ENCODE measurements at places on chromosomes 16 and 17.

GRCh38 chr17:17810084-17810894 lies 26.5 kb downstream of the SREBF1 start:
- no peak for DNase-seq

GRCh38 chr16:67672306-67672705 lies 5.7 kb downstream of the C16orf86 start:
- no peak for DNase-seq

DNA sequence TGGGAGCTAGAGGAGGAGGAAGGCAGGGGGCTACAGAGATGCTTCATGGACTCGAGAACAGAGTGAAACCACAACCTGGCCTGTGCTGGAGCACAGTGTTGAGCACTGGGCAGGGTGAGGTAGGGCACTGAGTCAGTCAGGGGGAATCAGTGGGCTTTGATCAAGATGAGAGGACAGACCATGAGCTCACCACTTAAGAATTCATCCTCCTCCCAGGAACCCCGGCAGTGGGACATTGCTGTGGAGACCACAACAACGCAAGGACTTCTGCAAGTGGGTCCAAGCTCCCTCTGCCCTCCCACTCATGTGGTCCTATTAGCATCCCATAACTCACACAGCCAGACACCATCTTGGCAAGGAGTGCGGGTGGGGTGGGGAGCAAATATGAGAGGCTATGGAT lies 1.7 kb upstream of the CES5A start:
- DNase-seq = no peak

- DNase-seq = no peak
Measured at GRCh38 chr16:24677388-24677787, 52.1 kb upstream of the TNRC6A start.

GRCh38 chr16:79053577-79053976 lies 547.0 kb downstream of the MAF start:
- no peak for DNase-seq

GRCh38 chr17:81902023-81902652 lies at the start of gene NPB:
TSS of gene NPB (plus strand) at chr17:81902238. CDS start at chr17:81902278, 40 bp downstream.
- no peak for DNase-seq

DNA sequence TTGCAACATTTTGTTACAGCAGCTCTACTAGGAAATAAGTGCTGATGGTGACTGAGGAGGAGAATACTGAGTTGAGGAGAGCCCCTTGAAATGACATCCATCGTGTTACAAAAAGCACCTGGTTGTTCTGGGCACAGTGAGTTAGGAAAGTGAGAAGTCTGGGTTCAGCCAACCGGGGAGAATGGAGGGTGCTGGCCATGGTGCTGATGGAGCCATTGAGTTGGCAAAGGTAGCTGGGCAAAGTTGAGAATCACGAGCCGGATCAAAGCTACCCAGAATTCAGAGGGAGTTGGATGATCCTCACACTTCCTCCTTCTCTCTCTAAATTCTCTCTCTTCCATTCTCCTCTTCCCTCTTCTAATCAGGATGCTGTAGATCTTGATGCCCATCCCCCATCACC lies 35.0 kb upstream of the ASIC2 start:
- no peak for DNase-seq

DNA sequence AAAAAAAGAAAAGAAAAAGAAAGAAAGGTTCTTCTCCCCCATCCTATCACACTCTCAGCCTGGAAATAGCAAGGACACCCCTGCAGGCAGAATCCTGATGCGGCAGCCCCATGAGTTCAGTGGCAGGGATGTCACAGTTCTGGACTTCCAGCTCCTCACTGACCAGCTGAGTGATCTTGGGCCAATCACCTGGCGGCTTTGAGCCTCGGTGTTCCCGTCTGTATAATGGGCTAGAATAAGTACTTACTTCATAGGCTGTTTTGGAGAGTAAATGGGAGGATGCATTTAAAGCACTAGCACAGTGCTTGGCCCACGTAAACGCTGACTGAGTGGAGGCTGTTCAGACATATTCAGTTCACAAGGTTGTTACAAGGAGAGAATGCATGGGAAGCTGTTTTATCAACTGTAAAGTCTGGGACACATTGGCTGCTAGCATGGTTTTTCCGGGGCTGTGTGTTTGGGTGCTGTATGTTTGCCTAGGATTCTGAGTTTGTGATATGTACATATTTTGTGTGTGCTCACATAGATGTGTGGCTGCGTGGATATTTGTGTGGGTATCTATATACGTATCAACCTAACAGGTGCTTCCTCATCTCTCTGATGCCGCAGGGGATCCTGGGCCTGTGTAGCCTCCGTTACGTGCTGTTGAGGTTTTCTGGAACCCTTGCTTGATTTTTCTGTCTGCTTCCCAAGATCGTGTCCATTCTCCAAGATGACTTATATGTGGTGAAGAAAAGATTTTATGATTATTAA lies 3.4 kb downstream of the BHLHA9 start:
- no peak for DNase-seq

GRCh38 chr17:1251866-1252608 lies 18.2 kb upstream of the BHLHA9 start:
- DNase-seq = no peak

DNA sequence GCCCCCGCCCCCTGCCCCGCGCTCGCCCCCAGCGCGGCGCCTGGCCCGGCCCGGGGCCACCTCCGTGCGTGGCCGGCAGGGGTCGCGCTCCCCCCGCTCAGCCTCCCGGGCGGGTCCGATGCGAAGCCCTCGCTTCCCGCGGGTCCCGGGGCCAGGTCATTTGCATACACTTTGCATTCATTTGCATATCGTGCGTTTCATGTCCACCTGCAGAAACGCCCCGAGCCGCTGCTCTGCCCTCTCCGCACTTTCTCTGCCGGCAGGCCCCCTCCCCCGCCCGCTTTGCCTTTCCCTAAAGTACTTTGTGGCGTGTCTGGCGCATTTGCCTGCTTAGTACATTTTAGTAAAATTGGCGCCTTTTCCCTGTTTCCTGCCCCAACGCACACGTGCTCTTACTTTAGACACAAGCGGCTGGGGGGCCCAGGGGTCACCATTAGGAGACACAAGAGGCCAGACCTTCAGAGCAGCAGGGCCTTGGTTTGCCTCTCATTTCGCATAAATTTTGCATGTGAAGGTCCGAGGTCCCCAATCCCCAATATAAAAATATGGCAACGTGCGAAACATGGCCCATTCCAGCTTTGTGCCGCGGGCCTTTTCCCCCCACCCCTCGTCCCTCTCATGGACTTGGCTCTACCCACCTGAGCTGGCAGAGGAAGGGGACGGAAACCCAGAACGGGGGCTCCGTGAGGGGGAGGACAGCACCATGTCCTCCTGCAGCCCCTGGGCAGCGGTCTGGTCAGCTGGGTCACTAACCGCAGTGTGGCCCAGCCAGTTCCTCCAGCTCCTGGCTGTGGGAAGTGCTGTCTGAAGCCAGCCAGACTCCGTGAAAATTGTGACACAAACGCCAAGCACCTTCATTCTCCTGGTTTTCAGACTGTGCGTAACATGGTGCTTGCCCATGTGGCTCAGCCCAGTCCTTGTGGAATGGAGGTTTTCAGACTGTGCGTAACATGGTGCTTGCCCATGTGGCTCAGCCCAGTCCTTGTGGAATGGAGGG lies 34.8 kb downstream of the CBFA2T3 start:
- DNase-seq = peak; percentile 65

DNA sequence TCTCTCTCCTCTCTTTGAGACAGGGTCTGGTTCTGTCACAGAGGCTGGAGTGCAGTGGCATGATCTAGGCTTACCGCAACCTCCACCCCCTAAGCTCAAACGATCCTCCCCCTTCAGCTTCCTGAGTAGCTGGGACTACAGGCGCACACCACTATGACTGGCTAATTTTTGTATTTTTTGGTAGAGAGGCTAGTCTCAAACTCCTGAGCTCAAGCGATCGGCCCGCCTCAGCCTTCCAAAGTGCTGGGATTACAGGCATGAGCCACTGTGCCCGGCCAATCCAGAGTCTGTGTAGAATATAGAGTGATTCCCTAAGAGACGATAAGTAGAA lies 65.8 kb upstream of the RPH3AL start:
- DNase-seq = no peak

DNA sequence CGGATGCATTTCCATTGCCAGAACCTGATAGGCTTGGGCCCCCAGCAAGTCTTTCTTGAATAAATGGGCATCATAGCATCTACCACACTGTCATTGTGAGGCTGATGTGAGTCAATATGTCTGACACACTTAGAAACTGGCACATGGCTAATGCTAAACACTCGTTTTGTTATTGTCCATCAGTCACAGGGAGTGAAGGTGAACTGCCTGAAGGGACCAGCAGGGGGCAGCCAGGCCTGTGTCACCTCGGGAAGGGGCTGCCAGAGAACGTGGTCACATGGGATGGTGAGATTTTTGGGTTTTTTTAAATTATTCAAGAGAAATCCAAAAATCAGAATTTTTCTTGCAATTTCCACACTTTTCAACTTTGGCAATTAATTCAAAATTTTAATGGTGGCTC lies 831 bp upstream of the RCVRN start:
- no peak for DNase-seq

DNA sequence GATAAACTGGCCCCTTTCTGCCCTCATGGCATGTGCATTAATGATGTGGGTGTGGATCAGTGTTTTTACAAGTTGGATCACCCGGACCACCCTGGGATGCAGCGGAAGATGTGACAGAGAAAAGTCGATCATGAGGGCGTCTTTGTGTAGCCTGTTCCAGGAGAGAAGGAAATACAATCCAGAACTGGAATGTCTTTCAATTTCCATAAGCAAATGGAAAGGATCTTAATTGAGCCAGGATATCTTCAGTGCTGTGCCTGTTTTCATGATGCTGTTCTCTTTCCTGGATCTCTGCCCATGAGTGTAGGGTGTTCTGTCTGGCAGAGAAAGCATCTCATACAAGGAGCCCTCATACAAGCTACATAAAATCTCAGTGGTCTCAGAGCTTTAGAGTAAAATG lies 481.4 kb downstream of the XYLT1 start:
- DNase-seq = no peak

DNA sequence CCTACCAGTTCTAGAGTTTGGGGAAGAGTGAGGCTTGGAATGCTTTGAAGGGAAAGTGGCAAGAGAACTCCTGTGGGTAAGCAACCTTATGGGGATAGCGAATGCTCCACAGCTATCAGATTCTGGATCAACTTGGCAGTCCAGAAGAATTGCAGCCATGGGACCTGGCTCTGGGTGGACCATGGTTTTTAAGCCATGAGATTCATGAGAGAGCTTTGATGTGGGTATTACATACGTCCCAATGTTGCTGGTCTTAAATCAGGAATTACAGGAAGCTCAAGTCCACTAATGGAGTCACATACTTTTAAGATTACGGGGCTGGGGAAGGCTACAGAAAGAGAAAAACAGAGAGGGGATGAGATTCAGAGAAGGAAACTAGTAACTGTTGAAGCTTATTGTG lies 142.5 kb upstream of the ELAC2 start:
- no peak for DNase-seq

GRCh38 chr17:61161615-61162134 lies 238.0 kb upstream of the TBX2 start:
- DNase-seq = no peak

DNA sequence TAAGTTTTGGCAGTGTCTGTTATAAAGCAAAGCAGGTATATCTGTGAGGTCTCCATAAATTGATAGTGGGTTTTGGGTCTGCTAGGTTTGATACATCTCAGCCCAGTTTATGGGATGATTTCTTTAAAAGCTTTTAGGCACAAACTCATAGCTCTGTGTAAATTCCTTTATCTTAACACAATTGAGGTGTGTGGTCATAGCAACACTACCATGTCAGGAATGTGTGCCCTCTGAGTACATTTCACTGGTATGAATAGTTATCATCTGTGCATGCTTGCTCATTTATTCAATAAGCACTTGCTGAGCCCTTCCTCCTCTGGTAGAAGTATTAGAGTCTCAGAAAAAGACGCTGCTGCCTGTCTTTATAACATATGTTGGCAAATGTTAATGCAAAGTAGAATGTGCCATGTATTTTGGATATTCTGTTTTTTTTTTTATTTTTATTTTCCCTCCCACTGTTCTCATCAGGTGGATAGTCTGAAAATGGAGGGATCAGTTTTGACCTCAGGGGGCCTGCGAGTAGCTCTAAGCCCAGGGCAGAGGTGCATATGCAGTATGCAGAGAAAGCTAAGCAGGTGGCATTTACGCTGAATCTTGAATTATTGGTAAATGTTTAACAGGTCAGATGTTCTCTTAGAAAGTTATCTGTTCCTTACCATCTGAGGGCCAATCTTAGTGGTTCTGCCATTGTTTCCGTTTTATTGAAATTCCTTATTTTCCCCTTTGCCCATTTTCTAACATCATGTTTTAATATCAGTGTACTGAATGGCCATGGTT lies 90.7 kb downstream of the WNT3 start:
- no peak for DNase-seq

DNA sequence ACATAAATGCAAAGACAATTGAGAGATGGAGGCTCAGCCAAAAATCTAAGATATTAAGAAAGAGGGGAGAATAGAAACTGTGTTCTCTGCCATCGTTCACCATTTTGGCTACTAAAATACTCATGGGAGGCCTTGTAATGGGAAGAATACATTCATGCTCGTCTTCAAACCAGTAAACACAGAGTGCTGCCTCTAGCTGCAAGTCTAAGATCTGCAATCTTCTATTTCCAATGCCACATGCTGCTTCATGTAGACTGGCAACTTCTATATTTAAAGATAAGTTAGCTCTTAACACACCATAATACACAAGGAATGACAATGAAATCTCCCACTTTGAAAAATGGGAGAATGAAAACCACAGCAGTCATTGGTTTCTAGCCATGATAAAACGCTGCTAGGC lies 387.3 kb downstream of the HS3ST3B1 start:
- no peak for DNase-seq

GRCh38 chr16:18048853-18049546 lies 287.5 kb downstream of the NPIPA8 start:
- no peak for DNase-seq

DNA sequence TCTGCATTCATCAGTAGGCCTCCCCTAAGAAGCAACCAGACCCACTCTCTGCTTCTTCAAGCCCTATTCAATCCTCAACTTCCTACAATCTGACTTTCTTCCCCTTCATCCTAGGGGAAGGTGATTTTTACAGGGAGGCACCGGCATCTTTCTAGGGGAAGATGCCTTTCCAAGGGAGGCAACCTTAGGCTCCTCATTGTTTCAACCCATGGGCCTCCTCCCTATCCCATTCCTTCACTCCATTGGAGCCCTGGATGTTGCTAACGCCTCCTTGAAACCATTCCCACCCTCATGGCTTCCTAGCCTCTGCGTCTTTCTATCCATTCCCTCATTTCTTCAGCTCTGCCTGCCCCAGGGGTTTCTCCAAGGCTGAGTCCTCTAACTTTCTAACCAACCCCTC lies 2.7 kb upstream of the CUEDC1 start:
- no peak for DNase-seq

DNA sequence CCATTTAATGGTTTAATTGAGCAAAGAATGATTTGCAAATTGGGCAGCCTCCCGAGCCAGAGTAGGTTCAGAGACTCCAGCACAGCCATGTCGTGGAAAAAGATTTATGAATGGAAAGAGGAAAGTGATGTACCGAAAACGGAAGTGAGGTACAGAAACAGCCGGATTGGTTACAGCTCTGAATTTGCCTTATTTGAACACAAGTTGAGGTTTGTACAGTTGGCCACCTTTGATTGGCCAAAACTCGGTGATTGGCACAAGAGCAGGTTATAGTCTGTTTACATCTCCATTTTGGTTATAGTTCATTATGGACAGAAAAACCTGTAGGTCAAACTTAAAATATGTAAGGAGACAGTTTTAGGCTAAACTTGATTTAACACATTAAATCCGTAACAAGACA lies 44.5 kb downstream of the TENT4B start:
- no peak for DNase-seq
